Activated CD4-positive, alpha-beta T cell treated with anti-CD3 and anti-CD28 coated beads for 48 hours (primary cell): ENCODE measurements at places on chromosomes 13 and 19.

DNA sequence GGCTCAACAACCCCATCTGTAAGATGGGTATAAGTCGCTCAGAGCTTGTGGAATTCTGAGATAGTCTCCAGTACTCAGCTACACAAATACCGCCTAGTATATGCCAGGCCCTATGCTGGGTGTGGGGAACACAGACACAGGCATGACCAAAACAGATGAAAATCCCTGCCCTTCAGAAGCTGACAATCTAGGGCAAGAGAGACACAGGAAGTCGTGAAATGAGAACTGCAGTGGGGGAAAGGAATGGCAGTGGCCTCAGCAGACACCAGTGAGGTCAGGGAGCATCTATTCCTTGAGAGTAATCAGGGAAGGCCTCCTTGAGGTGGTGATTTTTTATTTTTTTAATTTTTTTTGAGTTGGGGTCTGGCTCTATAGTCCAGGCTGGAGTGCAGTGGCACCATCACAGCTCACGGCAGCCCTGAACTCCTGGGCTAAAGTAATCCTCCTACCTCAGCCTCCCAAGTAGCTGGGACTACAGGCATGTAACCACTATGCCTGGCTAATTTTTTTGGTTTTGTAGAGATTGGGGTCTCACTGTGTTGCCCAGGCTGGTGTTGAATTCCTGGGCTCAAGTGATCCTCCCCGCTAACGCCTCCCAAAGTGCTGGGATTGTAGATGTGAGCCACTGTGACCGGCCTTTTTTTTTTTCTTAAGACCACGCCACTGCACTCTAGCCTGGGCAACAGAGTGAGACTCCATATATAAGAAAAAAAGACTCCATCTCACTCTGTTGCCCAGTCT lies 3.2 kb downstream of the TMIGD2 start:
- no peak for DNase-seq

DNA sequence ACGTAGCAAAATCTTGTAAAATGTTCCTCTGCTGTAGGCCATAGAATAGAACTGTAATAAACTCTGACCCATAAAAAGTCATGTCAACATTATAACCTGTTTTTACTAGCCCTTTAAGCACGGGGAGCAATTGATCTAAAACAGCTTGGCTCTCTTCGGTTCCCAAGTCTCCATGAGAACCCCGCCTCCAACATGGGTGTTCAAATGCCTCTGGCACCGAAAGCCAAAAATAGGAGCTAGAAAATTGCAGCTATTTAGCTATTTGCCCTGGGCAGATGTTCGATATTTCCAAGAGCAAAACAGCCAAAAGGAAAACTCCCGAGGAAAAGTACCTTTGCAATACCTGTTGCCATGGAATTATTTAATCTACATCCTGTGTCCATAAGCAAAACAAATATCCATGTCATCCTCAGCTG lies 563.1 kb downstream of the EFNB2 start:
- DNase-seq, result no peak

- DNase-seq, result no peak
Observed at GRCh38 chr19:48777720-48778119, 22.4 kb downstream of the FGF21 start.

- DNase-seq, result no peak
Observed at GRCh38 chr19:43983544-43983911, 460 bp upstream of the ZNF155 start.

DNA sequence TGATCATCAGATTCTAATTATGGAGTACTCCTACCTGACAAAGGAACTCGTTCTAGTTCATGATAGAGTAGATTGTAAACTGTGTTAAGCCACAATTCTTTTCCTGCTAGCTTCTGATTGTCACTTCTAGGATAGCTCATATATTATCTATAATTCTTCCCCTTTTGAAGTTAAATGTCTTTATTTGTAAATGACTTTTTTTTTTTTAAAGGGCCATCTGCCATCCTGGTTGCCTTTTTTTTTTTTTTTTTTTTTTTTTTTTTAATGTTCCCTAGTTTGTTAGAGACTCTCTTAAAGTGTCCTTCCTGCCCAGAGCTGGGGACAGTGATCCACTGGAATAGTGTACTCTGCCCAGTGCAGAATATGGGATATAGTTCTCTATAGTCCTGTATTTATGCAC lies 4.3 kb downstream of the CHAMP1 start:
- no peak for DNase-seq
